ENCODE measurements at places on chromosomes 6 and 20. TPM values are rescaled to one million over a fixed set of nuclear protein-coding genes. Genes with fewer than 3 reads are reported as not detected.

GRCh38 chr6:142823256-142823902 lies 121.6 kb downstream of the HIVEP2 start:
- DNase-seq = no peak

GRCh38 chr6:31658983-31659648 lies 1.5 kb downstream of the C6orf47 start:
- no peak for DNase-seq

DNA sequence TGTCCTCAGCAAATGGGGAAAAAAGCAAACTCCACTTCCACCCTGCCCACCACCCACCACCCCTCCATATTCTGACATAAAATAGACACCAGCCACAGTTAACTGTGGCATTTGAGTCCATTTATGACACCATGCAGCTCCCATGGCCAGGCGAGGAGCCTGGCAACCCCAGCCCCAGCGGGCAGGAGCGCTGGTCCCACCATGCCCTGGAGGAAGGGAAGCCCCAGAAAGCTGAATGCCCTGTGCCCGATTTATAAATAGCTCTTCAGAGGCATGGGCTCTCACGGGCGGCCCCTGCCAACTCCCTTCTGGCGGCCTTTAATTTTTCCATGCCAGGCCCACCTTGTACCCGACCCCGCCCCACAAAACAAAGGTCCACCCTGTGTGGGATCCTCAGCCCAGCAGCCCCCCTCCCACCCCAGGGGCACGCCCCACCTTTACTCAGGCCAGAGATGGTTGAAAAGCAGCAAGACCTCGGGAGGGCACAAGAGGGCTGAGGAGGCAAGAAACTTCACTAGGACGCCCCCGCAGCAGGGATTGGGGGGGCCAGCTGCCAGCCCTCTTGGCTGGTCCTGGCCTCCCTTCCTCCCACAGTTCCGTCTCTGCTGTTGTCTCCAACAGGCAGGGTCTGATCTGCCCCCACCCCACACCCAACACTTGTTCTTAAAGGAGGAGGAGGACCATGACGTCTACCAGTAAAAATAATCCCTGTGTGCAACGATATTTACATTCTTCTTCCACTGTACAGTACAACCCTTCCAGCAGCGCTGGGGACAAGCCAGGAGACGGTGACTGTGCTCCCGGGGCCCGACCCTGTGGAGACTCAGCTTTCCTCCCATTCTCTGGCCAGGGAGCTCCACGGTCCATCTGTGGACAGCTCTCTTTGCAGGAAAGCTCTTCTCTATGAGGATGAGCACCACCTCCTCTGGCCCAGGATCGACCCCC lies 115.6 kb upstream of the CDYL start:
- no peak for DNase-seq

GRCh38 chr6:22447249-22448196 lies 121.8 kb upstream of the HDGFL1 start:
- DNase-seq = no peak

GRCh38 chr20:40980106-40980827 lies 48.4 kb upstream of the TOP1 start:
- DNase-seq = no peak

- no peak for DNase-seq
Observed at GRCh38 chr6:48111143-48111506, at the start of gene PTCHD4. Gene PTCHD4 (minus strand): TSS chr6:48111197. CDS start chr6:48068957, 42,240 bp downstream.

- DNase-seq = no peak
Observed at GRCh38 chr6:96899019-96899418, 1.3 kb upstream of the NDUFAF4 start.

GRCh38 chr6:103826209-103826608 lies 1033.5 kb downstream of the HACE1 start:
- DNase-seq = no peak

DNA sequence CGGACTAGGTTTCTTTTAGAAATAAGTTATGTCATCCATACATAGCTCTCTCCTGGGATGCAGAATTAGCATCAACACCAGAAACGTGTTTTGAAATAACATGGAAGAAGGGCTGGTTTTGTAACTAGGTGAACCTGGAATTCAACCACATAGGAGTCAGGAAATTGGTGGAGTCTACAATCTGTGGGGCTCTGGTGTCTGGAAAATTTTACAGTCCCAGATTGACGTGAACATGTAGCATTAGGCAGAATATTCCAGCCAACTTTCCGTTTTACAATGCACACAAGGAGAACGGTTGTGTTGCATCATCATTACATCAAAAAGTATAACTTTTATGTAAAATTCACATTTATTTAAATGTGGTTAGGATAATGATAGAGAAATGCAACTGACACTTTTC lies 1.9 kb downstream of the KCNQ5 start:
- DNase-seq = no peak

DNA sequence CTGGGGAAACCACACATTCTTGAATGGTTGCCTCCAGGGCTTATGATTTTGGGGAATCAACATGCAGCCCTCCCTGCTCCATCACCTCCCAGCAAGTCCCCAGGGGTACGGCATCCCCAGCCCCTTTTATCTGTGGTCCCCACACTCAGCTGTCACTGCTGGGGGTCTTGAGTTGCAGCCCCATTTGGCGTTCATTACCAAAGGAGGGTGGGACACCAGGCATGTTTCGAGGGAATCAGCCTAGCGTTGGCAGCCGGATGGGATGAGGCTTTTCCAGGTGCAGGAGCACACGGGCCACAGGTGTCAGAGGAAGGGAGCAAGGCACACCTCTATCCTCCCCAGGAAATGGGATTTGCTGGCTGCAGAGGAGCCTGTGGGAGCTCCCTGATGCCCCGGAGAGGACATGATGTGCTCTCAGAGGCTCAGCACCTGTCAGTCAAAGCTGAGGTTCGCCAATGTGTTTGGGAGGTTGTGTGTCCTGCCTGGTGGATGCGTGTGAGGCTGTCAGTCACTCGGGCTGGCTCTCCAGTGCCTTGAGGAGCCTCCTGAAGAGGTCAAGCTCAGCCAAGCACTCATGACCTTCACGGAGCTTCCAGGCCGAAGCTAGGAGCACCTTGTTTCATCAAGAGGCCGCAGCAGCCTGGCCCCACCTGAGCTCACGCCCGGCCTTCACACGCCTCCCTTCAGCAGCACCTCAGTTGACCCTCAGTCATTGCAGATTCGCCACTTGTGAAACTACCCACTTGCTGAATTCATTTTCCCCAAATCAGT lies 95.0 kb downstream of the ERMARD start:
- no peak for DNase-seq

GRCh38 chr6:25138233-25138933 lies 140.8 kb upstream of the CARMIL1 start:
- DNase-seq = peak; percentile 57

DNA sequence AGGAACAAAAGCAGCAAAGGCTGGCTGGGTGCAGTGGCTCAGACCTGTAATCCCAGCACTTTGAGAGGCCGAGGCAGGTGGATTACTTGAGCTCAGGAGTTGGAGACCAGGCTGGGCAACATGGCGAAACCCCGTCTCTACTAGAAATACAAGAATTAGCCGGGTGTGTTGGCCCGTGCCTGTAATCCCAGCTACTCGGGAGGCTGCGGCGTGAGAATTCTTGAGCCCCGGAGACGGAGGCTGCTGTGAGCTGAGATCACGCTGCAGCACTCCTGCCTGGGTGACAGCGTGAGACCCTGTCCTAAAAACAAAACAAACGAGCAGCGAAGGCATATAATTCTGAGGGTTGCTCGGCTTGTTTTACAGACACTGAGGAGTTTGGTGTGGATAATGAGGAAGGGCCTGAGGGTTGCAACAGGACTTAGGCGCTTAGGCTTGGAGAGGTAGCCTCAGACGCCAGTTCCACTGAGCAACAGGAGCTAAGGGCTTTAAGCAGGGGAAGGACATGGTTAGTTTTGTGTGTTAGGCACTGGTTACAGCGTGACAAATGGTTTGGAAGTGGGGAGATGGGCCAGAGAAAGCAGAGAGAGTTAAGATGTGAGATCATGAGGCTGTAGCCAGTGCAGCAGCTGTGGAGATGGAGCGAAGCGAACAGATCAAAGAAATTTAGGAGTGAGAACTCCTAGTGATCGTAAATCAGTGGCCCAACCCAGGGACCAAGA lies 1.2 kb downstream of the MYH7B start:
- DNase-seq = no peak

- DNase-seq = no peak
Observed at GRCh38 chr6:104559435-104560202, 300.1 kb downstream of the HACE1 start.

GRCh38 chr6:83417880-83418663 lies 12.8 kb downstream of the ME1 start:
- DNase-seq = no peak

GRCh38 chr6:12818324-12818723 lies 101.8 kb downstream of the PHACTR1 start:
- no peak for DNase-seq

- DNase-seq = no peak
Observed at GRCh38 chr6:21808045-21808470, 214.5 kb downstream of the SOX4 start.

Gene MOCS1
- total RNA-seq = 18.0 TPM

Gene LSM2
- total RNA-seq = 11.2 TPM

Gene DST
- 173 TPM for total RNA-seq

Measured in right lobe of liver (tissue), 6 donors.